RPMI8226 (cell line): ENCODE measurements at places on chromosomes 12 and 14.

- DNase-seq, result no peak
Observed at GRCh38 chr14:49314737-49315136, 271.4 kb downstream of the RPS29 start.

DNA sequence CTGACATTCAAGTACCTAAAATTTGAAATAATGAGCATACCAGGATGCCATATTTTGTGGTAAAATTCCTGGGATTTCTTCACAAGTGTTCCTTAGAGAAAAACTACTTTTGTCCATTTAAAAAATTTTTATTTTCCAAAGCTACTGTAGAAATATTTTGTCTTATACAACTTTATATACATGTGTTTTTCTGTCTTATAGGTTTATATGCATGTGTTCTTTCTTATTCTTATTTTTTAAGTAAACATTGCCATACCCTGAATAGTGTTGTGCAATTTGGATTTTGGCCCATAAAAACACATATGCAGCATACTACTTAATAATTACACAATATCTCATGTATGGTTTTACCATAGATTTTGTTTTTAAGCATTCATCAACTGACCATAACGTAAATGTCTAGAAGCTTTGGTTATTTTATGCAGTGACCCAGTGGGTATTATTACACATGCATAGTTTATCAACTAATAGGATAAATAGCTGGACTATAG, 1107.4 kb upstream of the SEL1L start:
- no peak for DNase-seq

GRCh38 chr14:66624336-66624937, 116.5 kb downstream of the GPHN start:
- DNase-seq, result peak; percentile 64

GRCh38 chr14:93381644-93382043, 34.7 kb downstream of the COX8C start:
- no peak for DNase-seq

DNA sequence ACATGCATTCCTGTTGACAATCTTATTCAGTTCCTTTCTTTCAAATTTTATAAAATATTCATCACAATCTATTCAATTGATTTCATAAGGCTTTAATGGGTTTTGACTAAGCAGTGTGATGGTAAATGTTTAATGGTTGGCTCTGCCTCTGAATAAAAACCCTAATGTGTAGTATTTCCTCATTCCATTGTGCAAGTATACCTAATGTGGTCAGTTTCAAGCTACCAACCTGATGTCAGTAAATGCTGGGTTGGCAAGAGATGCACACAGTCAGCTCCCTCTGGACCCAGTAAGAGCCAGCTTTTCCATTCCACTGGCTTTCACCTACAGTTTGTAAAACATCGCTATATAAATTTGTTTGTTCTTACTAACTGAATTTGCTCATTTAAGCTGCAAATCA, 53.9 kb downstream of the METTL25 start:
- DNase-seq, result no peak

GRCh38 chr14:80645667-80646413, 295.7 kb downstream of the CEP128 start:
- DNase-seq, result no peak

- DNase-seq, result no peak
Observed at GRCh38 chr14:31659278-31659677, 98.1 kb downstream of the NUBPL start.

DNA sequence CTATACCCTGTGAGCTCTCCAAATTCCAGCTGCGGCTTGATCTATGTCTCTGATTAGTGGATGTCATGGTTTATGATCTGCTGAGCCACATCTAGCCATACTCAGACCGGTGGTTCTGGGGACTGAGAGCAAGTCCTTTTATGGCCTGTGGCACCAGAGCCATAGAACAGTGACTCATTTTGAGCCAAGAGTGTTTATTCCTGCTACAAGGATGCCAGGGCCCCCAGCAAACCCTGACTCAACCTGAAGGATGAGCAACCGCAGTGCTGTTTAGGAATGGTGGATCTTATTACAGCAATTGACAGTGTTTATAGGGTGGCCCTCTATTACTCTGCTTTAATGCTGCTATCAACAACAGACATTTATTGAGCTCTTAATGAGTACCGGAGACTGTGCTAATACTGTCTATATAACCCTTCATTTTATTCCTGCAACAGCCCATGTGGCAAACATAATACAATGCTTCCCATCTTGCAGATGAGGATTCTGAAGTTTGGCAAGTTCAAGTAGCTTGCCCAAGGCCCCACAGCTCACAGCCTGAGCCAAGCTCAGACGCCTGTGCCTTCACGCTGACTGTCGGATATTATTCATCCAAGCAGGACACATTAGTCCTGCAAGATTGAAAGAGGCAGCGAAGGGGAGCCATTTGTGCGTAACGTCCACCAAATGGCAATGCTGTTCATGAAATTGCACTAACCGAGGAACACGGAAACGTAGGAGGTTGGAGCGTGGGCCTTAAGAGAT, 273.6 kb upstream of the PWP1 start:
- no peak for DNase-seq

DNA sequence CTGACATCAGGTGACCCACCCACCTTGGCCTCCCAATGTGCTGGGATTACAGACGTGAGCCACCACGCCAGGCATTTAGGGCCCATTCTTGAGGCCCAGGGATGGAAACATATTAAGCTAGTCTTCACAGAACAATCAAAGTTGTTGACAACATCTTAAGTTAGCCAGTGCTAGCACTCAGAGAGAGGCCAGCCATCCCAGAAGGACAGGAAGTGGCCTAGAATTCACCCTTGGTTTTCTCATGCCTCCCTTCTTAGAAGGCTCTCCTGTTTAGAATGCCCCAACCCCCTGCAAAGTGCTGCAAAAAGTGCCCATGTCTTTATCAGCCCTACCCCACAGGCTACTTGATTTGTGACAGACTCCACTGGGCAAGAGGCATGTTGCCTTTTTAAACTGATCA, 12.1 kb upstream of the OR6J1 start:
- no peak for DNase-seq

- no peak for DNase-seq
Observed at GRCh38 chr14:61756135-61756534, 6.1 kb upstream of the SNAPC1 start.

- no peak for DNase-seq
Observed at GRCh38 chr12:19179986-19180385, 50.5 kb downstream of the PLEKHA5 start.

DNA sequence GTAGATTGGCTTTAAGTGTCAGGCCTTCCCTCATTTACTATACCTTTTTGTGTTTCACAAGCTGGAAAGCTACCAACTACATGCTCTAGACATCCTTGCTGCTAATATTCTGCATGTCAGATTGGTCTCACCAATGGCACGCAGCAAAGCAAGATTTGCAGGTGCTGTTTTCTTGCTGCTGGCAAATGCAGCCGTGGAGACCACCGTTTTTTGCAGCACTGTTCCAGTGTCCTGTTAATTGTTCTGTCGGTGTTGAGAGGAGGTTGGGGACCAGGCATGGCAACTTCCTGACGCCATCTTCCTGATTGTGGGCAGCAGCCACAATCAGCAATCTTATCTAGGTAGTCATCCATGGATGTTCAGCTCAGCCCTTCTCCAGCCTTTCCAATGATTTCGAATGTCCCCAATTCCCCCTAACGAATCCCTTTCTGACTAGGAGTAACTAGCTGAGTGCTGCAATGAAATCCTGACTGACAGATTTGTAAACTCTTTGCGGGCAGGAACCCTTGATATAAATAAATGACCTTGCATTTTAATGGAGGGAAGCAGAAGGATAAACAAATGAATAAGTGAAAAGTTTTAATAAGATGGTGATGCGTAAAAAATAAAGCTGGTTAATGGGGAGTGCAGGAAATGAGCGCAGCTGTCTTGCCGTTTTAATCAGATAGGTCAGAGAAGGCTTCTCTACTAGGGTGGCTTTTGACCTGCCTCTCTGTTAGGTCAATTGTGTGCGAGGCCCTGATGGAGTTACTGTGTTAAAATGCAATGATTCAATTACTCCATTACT, 574 bp upstream of the CRADD start:
- no peak for DNase-seq

- DNase-seq, result no peak
Observed at GRCh38 chr14:91146661-91147060, 32.8 kb downstream of the DGLUCY start.

- DNase-seq, result no peak
Observed at GRCh38 chr12:110046451-110047187, 1.7 kb downstream of the C12orf76 start.

DNA sequence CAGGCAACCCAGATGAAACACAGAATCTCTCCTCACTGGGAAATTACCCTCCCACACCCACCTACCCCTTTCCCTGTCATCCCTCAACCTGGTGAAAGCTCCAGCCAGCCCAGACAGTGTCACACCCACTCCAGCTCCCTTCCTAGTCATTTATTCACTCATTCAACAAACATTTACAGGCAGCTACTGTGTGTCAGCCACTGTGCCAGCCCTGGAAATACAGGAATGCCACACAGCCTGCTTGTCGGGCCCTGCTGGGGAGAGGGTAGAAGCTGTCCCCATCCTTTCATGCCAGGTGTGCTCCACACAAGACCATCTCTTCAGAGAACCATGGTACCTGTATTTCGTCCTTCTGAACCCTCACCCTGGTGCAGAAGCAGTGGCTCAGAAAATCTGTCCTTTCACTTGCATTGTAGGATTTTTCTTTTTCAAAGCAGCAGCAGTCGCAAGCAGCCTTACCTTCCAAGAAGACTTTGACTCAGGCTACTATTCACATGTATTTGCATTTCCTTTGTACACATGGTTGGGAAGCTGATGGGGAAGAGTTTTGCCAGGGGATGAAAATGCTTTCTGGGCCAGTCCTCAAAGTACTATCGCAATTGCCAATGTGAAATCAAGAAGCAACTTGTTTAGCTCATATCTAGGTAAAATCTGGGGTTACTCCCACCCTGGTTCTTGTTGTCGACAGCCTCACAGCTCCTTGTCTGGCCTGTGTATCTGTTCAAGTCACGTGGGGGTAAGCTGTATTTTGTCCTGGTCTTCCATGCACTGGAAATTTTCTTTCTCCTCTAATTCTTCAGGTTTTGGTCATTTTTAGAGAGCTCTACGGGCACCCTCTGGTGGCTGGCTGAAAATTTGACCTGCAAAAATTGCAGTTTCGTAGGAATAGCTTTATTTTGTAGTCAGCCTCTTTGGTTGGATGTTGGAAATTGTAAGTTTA, 147.4 kb upstream of the EGLN3 start:
- DNase-seq, result peak; percentile 28

GRCh38 chr12:126784328-126784921, 1482.5 kb upstream of the TMEM132C start:
- DNase-seq, result peak; percentile 55

GRCh38 chr14:77882098-77882497, 82.2 kb downstream of the ADCK1 start:
- DNase-seq, result peak; percentile 69
